ENCODE measurements at places on chromosomes 11 and 22.

GRCh38 chr11:12050470-12051286 lies 42.3 kb upstream of the DKK3 start:
- no peak for DNase-seq

- DNase-seq: peak; percentile 96
Observed at GRCh38 chr11:2898366-2899079, 12.9 kb upstream of the CDKN1C start.

GRCh38 chr22:36352803-36353507 lies 34.8 kb downstream of the MYH9 start:
- DNase-seq: peak; percentile 54

DNA sequence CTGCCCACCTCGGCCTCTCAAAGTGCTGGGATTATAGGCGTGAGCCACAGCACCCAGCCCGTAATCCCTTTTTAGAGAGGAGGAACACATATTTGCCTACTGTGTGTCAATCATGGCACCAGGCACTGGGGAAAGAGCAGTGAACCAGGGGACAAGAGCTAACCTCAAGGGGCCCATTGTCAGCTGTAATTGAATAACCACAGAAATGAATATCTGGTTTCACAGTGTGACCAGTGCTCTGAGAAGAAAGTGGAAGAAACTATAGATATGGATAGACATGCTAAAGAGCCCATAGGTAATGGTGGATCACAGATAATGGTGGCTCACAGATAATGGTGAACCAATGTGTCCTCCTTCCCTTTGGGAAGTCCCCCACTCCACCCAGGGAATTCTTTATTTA lies 8.6 kb upstream of the KCTD14 start:
- no peak for DNase-seq

GRCh38 chr11:12248330-12248729 lies 129.0 kb upstream of the PARVA start:
- no peak for DNase-seq

GRCh38 chr11:113373981-113374560 lies 13.5 kb upstream of the ANKK1 start:
- no peak for DNase-seq

- no peak for DNase-seq
Observed at GRCh38 chr11:46594374-46594700, 514 bp upstream of the AMBRA1 start.
